ENCODE measurements at places on chromosomes 1 and 21.

DNA sequence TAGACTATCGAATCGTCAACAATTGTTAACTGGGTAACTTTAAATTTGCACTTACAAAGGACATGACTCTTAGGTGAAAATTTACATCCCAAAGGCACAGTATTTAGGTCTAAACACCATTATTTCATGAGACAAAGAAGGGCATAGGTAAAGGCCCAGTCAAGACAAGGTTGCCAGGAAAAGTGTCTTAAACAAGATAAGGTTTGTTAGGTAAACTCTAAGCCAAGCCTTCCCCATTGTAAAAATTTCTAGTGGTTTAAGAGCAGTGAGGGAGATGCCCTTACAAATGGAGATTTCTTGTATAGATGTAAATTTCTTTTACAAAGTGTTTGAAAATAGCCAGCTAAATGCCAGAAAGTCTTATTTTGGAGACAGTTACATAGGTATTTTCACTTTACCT lies 36.9 kb upstream of the FNBP1L start:
- no peak for DNase-seq

DNA sequence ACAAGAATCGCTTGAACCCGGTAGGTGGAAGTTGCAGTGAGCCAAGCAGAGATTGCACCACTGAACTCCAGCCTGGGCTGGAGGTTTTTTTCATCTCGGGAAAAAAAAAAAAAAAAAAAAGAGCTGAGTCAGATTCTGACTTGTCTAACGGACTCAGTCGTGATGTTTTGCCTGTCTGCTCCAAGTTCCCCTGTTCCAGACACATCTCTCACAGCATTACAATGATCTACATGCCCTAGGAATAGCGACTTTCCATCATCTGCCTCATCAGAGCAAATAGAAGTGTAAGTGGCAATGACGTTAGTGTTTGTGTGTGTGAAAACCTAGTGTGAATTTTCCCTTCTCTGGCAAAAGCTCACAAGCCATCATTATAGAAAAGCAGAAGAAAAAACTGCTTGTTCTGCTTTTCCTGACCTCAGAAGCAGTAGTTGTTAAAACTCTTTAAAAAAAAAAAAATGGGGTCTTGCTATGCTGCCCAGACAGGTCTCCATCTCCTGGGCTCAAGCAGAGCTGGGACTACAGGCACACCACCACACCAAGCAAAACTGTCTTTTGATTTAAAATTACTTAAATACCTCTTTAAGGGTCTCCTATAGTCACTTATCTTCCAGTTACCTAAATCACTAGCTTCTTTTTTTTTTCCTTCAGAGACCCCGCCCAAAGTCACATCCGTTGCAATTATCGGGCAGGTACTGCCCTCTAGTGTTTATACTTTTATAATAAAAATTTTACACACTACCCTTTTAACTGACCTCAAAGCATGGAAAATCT lies 37.3 kb downstream of the PLEKHO1 start:
- DNase-seq: no peak

- DNase-seq: no peak
Measured at GRCh38 chr1:241844593-241844992, 3.4 kb upstream of the EXO1 start.

DNA sequence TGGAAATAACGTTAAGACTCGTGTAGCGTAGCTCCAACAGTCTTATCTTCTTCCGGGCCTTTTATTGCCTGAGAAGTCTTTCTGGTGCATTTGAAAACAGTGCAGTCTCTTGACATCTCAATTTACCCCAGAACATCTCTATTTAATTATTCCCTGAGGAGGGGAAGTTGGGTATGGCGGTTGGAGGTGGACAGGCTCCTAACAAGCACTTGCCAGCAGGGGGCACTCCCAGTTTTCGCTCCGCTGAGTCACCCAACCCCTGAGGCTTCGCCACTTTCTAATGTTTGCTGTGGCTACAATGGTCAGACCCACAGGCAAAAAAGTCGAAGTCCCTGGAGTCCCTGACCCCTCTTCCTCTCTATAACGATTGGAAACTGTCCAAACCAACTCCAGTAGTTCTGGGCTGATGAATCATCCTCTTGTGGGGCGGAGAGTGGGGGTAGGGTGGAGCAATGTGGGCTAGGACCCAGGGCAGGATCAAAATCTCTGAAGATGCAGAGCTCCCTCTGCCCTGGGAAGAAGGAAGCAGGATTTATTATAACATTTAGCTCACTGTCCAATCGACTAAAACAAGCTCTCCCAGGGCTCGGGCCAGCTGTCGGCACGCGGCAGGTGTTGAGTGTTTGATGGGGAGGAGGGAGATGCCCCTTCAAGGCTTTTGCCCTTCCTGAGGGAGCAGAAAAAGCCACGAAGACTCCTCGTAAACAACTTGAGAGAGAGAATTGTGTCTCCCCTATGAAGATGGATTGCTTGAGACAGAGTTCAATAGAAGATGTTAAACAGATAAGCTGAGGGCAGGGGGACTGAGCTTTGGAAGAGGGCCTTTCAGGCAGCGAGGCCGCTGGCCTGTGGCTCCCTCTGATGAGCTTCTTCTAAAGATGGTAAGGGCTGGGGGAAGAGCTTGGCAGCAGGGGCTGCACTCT lies 85.7 kb downstream of the BRINP2 start:
- DNase-seq: peak; percentile 95

- no peak for DNase-seq
Measured at GRCh38 chr1:70117046-70117445, 88.3 kb downstream of the LRRC40 start.

- no peak for DNase-seq
Measured at GRCh38 chr1:111876631-111877030, 112.8 kb downstream of the KCND3 start.

DNA sequence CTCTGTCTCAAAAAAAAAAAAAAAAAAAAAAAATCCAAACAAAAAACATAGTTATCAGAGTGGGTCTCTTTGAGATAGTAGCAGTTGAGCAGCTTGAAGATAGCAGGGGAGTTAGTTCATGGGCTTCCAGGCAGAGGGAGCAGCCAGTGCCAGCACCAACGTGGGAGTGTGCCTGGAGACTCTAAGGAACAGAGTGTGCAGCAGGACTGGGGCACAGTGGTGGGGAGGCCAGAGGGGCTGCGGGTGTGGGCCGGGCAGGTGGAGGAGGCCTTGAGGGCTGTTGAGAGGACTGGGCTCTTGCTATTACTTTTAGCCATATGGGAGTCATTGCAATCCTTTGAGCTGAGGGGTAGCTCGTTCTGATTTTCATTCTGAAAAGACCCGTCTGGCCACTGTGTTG lies 63.8 kb downstream of the RYR2 start:
- no peak for DNase-seq

GRCh38 chr1:219401724-219402625 lies 210.9 kb downstream of the ZC3H11B start:
- DNase-seq: no peak

DNA sequence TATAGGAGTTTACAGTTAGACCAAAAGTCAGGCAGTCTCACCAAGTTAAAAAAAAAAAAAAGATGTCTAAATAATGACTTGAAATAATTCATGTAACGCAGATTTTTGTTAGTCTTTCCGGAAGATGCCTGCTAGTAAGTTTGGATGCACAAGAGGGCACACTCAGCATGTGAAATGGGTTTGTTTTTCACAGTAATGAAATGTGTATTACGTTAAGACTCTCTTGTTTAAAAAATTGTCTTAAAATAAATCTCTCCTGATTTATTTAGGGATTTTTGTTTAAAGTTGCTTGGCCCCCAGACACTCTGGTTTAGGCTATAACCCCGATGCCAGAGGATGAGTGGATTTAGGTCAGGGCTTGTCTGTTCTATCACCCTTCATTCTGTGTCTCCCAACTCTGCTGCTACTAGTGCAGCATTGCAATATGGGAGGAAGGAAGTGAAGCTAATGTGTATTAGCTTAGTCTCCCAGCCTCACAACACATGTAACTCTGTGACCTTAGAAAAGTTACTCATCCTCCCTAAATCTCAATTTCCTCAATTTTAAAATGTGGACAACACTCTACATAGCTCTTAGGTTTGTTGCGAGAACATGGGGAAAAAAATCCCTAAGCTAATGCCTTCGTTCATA lies 25.7 kb downstream of the CTH start:
- DNase-seq: no peak

GRCh38 chr1:154337253-154337894 lies 12.0 kb downstream of the ATP8B2 start:
- DNase-seq: no peak

DNA sequence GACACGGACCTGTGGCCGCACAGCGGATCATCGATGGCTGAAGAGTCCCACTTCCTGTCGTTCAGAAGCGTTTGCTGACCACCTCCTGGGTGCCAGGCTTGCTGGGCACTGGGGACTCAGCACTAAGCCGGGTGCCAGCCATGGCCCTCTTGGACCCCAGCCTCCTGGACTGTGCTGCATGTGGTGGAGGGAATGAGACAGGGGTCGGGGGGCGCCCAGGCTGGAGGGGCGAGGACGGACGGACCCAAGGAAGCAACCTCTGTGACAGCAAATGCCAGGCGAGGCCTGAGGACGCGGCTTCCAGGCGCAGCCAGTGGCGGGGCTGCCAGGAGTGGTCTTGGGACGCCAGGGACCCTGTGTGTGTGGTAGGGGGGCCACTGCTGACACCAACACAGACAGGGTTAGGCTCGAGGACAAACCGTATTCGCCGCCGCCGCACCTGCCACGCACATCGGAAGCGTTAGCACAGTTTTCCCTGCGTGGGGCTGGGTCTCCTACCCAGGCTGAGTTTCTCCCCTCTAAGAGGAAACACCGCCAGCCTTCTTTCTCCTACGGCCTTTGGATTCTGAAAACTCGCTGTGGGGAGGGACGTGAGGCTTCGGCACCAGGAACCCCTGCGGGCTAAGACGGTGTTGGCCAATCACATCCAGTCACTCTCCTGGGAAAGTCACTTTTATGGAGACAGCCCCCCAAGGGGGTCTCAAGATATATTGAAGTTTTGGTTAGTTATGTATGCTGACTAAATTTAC lies 3.1 kb upstream of the MXRA8 start:
- no peak for DNase-seq

- no peak for DNase-seq
Measured at GRCh38 chr1:88608139-88608943, 75.7 kb upstream of the PKN2 start.

- DNase-seq: no peak
Measured at GRCh38 chr1:58905628-58906221, 121.9 kb upstream of the JUN start.

DNA sequence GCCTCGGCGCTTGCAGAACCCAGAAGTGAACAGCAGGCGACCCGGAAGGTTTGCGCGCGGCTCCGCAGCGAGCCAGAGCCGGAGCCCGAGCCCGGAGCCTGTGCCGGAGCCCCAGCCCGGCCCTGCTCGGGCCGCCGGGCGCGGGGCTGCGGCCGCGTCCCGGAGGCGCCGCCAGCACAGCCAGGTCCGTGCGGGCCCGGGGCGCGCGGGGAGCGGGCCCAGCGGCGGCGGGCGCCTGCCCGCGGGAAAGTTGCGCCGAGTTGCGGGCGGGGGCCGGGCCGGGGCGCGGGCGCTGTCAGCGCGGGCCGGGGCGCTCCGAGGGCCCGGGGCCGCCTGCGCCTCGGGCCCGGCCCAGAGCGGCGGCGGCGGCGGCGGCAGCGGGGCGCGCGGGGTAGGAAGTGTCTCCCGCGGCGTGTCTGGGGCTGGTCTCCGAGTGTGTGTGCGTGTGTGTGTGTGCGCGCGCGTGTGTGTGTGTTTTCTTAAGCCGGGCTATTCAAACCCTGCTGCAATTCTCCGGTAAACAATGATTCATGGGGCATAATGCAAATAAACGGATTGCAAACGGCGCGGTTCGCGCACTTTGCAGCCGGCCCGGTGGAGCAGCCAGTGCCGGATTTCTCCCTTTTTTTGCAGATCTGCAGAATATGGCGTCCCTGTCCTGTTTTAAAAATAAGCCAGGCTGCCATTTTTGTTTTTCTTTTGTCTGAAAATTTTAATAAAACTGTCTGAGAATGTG lies at the start of gene ZNF362:
Gene ZNF362 (plus strand): TSS at position 22 of the 736 bp plus-strand sequence. CDS start 14,083 bp downstream, outside the sequence.
- DNase-seq: peak; percentile 26

DNA sequence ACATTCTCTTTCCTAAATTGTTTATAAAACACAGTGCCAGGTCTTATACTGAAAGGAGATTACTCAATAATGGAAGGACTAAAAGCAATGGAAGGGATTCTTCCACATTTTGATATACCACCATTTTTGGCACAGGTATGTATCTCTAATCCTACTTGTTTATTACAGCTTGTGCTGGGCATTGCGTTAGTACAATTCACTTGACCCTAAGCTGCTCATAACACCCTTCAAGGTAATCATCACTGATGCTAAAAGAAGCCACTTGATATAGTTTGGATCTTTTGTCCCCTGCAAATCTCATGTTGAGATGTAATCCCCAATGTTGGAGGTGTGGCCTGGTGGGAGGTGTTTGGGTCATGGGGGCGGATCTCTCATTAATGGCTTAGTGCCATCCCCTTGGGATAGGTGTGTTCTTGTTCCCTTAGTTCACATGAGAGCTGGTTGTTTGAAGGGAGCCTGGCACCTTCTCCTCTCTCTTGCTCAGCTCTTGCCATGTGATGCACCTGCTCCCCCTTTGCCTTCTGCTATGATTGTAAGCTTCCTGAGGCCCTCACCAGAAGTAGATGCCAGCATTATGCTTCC lies 71.1 kb downstream of the NIBAN1 start:
- DNase-seq: no peak
